Right renal cortex interstitium (tissue), 3 donors: ENCODE measurements at places on chromosomes 3 and 15. TPM values are rescaled to one million over a fixed set of nuclear protein-coding genes. Genes with fewer than 3 reads are reported as not detected.

The GATA2 gene
- 38.9 TPM for polyA plus RNA-seq

DNA sequence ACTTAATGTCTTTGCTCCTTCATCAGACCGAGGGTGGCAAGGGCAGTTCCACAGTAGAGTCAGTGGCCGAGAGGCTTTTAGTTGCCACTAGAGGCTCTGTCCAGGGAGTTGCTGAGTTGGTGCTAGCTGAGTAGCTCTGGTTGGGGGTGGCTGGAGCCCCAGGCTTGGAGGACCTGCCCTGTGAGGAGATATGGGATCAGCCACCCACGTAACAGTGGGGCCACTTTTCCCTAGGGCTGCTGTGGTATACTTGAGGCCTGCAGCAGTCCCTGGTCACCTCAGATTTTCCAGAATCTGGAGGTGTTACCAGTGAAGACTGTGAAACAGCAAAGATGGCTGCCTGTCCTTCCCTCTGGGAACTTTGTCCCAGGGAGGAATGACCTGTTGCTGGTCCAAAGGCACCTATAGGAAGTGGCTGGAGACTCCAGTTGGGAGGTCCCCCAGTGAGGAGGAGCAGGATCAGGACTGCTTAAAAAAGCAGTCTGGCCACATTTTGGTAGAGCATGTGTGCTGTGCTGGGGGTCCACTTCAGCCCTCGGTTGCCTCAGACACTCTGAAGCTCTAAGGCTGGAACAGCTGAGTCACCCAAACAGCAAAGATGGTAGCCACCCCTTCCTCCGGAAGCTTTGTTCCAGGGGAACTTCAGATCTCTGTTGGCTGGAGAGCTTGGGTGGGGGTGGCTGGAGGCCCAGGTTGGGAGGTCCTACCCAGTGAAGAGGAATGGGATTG, 72.9 kb downstream of the AKAP13 start:
- no peak for DNase-seq

GRCh38 chr3:24058940-24059705, 114.0 kb downstream of the NR1D2 start:
- no peak for DNase-seq

The AADAC gene
- not detected for polyA plus RNA-seq

The PROS1 gene
- 42.4 TPM for polyA plus RNA-seq

DNA sequence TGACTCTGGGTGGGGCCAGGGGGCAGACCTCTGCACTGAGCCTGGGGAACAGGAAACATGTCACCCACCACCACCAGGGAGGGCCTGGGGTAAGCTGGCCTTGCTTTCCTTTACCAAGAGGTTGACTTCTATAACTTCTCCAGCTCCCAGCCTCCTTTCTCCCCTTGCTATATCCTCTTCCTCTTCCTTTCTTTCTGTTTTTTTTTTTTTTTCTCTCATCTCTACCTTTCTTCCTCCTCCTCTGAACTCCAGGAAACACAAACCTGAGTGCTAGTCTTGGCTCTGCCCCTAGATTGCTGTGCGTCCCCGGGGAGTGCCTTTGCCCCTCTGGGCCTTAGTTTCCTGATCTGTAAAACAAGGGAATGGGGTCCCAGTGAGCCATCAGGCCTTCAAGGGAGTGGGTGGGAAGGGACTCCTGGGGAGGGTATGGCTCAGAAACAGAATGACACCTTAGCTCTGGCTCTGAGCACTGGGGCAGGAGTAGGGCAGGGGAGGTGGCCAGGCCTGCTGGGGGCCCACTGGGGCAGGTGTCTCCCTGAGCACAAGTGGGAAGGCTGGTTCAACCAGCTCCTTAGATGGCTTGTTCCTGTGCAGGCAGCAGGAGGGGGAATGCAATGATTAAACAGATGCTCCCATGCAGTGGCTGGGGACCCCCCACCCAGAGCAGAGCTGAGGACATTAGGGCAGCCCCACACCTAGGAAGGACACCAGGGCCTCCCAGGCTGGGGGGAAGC, 4.3 kb downstream of the SNX33 start:
- no peak for DNase-seq

The ADGRG7 gene
- polyA plus RNA-seq, result 0.19 TPM

DNA sequence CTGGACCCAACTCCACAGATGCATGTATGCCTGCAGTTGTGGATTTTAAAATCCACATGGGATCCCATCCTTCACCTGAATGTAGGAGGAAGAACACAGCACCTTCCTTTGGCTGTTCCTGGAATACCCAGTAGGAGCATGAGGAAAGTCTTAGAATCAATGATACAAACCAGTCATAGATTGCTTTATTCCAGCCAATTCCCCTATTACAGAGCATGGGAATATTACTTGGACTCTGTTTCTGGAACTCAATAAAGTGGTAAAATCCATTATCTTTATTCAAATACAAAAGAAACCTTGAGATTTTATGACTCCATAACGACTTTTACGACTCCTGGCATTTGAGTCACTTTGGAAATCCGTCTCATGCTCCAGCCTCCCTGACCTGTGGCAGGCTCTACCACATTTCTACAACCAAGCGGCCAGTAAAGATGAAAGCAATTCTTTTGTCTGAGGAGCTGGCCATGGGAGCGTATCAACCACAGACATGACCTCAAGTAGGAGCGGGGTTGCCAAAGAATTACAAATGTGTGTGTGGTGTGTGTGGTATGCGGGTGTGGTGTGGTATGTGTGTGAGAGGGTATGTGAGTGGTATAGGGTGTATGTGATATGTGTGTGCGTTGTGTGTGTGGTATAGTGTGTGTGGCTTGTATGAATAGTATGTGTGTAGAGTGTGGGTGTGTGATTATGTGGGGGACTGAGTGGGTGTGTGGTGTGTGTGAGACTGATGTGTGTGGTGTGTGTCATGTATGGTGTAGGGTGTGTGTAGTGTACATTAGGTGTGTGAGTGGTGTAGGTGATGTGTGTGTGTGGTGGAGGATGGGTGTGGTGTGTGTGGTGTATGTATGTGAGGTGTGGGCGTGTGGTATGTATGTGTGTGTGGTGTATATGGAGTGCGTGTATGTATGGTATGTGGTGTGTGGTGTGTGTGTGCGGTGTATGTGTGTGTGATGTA, 40.0 kb downstream of the ARRDC4 start:
- no peak for DNase-seq

The CCDC54 gene
- polyA plus RNA-seq, result 0.11 TPM

The ELP6 gene
- polyA plus RNA-seq, result 45.3 TPM

DNA sequence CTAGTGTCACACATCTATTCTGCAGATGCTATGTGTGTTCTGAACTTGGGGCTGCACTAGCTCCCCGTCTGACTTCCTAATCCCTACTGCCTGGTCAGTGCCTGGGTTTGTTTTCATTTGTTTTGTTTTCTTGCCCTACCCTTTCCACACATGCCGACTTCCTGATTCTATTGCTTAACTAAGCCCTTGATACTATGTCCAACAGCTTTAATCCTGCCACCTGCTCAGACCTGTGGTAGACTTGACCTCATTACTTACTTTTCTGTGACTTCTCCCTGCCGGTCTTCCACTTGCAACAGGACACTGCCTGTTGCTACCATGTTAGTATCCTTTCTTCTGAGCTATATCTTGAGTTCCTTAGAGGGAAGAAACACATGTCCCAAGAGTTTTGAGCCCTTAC, 39.3 kb upstream of the CEMIP start:
- no peak for DNase-seq

- no peak for DNase-seq
These were observed 57.2 kb upstream of the TOPAZ1 start for GRCh38 chr3:44184319-44184953.

GRCh38 chr15:38440353-38441129, 13.4 kb upstream of the FAM98B start:
- DNase-seq, result peak; percentile 47

GRCh38 chr3:195384952-195385351, 57.9 kb downstream of the ACAP2 start:
- no peak for DNase-seq

DNA sequence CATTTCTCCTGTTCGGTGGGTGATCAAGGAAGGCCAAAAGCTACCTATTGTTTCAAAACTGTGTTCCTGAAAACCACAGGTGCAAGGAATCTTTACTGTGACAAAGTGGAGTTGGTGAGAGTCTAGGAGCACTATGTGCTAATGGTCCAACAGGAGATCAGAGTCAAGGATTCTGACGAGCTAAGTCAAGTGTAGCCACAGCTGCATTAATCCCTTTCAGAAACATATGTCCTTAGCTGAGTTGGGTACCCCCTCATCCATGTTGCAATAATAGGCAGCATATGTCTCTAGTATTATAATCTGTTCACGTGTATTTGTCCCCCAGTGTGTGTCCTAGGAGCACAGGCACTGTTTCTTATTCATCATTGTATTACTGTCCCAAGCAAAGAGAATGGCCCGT, 1.7 kb downstream of the VPS39 start:
- no peak for DNase-seq

The DAPK2 gene
- 3.9 TPM for polyA plus RNA-seq

GRCh38 chr15:62653122-62653521, 389.4 kb upstream of the TPM1 start:
- DNase-seq, result no peak

The STRC gene
- 0.28 TPM for polyA plus RNA-seq

DNA sequence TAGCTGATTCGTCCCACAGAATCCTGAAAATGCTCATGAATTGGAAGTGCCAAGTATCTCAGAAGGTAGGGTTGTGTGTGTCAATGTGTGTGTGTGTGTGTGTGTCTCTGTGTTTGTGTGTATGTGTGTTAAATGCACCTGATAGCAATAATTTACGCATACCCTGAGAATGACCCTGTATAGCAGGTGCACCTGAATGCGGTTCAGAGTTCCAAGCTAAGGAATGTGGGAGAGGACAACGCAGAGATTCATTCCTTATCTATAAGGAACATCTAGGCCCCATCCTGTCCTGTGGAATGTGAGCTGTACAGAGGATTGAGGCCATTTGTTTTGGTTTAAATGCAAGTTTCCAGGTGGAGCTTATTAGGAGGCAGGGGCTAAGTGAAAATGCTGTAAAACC, 49.1 kb upstream of the NEDD4 start:
- DNase-seq, result no peak

- DNase-seq, result no peak
These were observed 28.5 kb upstream of the STT3B start for GRCh38 chr3:31504230-31504629.

- DNase-seq, result no peak
These were observed 86.5 kb downstream of the FRMD4B start for GRCh38 chr3:69299344-69299743.

DNA sequence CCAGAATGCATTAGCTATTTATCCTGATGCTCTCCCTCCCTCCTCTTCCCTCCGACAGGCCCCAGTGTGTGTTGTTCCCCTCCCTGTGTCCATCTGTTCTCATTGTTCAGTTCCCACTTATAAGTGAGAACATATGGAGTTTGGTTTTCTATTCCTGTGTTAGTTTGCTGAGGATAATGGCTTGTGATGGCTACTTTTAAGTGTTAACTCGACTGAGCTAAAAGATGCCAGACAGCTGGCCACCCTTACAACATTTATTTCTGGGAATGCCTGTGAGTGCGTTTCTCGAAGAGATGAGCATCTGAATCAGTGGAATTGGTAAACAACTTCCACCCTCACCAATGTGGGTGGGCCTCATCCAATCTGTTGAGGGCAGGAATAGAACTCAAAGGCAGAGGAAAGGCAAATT, 24.7 kb upstream of the TM2D3 start:
- no peak for DNase-seq

DNA sequence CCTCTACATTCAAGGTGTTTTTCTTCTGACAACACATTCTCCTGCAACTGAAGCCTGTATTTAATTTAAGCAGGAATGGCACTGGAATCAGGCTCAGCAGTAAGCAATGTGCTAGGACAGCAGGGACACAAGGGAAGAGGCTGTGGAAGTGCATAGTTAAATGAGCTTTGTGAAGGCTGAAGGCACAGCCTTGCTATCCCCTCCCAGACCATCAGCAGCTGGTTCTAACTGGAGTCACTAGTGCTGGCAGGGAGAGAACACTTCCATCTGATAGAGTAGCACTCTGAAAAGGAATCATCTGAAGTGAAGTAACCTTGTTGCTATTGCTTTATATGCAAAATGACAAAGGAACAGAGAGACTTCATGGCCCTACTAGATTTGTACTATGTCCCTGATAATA, 14.7 kb downstream of the UQCC5 start:
- no peak for DNase-seq

GRCh38 chr15:24955531-24955921, 739 bp downstream of the SNRPN start:
- DNase-seq, result no peak

- no peak for DNase-seq
These were observed 31.4 kb upstream of the LYZL4 start for GRCh38 chr3:42441791-42442190.

The GOLGA8K gene
- polyA plus RNA-seq, result 0.81 TPM

The PRRT3 gene
- 3.5 TPM for polyA plus RNA-seq

The PP2D1 gene
- polyA plus RNA-seq, result 0.49 TPM

DNA sequence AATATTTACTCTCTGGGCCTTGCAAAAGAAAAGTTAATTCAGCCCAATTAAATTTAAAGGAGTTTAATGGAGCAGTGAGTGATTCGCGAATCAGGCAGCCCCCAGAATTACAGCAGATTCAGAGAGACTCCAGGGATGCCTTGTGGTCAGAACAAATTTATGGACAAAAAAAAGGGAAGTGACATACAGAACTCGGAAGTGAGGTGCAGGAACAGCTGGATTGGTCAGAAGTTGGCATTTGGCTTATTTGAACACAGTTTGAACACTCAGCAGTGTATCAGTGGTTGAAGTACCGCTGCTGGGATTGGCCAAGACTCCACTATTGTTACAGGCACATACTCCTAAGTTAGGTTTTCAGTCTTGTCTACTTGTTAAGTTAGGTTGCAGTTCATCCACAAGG, 145.0 kb upstream of the GAP43 start:
- DNase-seq, result no peak

DNA sequence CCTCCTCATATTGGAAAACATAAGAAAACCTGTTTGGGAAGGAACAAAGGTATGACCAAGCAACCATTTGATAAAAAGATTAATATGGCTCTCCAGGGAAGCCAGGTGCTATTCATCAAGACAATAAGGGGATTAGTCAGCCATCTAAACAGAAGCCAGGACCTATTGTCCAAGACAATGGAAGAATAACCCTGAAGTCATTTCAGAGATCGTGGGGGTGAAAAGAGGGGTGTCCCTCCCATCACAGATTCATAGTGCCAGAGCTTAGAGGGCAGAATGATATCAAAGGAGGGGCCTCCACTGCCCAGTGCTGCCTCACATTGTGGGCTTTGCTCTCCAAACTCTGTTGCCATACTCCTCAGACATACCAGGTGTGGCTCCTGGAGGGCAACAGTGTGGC, 73.5 kb downstream of the DAPK2 start:
- DNase-seq, result no peak

- no peak for DNase-seq
These were observed 43.2 kb downstream of the ARHGEF3 start for GRCh38 chr3:56758539-56758981.

DNA sequence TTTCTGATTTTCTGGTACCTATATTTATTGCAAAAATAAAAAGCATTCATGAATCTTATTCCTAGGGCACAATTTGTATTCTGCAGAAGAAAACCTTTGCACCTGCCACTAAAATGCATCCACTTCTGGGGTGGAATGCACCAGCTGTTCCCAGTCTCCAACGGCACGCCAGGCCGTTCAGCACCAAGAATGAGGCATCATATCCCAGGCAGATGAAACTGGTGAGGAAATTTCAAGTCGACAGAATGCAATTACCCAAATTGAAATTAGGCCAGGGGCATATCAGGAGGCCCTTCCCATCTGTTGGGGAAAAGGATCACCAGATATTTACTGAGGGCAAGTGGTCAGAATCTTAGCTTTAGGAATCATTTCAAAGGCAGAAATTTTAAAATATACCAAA, 13.6 kb upstream of the RBMS3 start:
- no peak for DNase-seq
